Renal cortex interstitium (tissue), 15 donors: ENCODE measurements at places on chromosomes 13 and 19.

- no peak for DNase-seq
Measured at GRCh38 chr19:18274219-18274780, at the start of gene IQCN. IQCN (minus strand) TSS chr19:18274452; CDS start chr19:18269478, 4,974 bp downstream.

DNA sequence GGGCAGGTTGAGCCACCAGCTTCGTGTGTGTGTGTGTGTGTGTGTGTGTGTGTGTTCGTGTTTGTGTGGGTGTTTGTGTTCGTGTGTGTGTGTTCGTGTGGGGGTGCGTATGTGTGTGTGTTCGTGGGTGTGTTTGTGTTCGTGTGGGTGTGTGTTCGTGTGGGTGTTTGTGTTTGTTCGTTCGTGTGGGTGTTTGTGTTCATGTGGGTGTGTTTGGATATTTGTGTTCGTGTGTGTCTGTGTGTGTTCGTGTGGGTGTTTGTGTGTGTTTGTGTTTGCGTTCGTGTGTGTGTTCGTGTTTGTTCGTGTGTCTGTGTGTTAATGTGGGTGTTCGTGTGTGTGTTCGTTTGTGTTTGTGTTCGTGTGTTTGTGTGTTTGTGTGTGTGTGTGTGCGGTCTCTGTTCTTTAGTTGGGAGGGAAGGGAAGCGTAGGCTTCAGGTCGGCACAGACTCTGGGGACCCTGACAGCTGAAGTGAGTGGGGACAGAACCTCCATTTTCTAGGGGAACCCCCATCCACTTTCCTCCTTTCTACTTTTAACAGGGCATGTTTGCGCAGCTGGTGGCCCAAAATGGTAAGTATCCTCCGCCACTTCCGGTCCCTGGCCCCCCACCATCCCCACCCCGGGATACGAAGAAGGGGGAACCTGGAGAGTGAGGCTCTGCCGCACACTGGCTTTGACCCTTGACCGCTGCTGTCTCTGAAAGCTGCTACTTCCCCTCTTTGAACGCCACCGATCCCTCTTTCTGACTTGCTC lies 1.6 kb downstream of the TNFSF9 start:
- no peak for DNase-seq

- no peak for DNase-seq
Measured at GRCh38 chr13:76683854-76684253, 202.4 kb downstream of the KCTD12 start.

DNA sequence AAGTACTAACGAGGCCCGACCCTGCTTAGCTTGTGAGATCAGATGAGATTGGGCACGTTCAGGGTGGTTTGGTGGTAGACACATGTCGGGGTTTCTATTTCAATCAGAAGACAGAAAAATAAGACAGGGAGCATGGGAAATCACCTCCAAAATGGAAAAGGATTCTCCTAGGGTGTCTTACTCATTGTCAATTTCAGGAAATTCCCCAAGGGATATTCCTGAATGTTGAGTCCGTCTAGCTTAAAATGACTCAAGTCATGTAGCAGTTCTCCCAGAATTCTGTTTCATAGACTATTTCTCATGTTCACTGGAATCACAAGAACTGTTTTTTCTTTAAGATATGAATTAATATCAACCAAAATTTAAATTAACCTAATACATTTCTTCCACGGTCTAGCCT lies 380.1 kb downstream of the EFNB2 start:
- no peak for DNase-seq

DNA sequence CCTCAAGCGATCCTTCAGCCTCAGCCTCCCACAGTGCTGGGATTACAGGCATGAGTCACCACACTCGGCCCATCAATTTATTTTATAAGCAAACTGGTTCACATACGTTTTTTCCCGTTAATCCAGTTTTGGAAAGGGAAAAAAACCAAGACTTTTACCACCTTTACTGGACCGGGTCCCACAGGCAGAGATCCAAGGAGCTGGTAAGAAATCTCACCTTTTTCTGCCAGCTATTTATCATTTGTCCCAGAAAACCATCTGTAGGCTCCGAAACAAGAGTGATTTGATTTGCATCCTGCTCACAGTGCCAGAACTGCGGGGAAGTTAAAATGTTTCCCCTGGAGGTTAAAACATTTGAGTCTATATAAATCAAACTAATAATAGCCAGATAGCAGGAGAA lies 6.3 kb upstream of the FUT2 start:
- no peak for DNase-seq

- no peak for DNase-seq
Measured at GRCh38 chr19:4878491-4878968, 11.1 kb upstream of the PLIN3 start.

DNA sequence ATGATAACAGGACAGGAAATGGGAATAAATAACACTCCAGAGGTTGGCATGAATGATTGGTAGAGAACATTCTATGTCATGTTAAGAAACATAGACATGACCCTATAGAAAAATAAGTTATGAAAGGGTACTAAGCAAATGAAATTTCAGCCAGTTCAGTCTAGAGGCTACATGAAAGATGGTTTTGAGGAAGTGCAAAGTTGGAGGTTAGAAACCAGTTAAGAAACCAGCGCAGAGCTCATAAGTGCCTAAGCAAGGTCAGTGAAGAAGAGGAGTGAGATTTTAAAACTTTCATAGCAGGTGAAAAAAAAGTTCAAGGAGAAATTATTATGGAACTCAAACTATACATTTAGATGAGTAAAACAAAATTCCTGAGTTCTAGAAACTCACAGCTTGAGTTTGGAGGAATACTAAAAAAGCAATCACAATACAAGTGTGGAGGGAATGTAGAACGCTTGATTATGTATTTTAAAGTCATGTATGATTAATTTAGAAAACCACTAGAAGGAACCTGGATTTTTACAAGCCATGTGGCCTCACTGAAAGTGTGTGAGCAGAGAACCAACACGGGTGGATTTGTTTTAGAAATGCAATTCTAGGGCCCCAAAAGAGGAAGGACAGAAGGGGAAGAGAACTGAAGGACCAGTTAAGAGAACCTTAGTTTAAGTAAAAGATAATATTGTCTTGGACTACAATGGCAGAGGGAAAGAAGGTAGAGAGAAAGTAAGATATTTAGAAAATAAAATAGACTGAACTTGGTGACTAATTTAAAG lies 162.4 kb downstream of the PCDH20 start:
- DNase-seq = no peak

GRCh38 chr13:43776501-43777079 lies 10.2 kb downstream of the ENOX1 start:
- DNase-seq = no peak

DNA sequence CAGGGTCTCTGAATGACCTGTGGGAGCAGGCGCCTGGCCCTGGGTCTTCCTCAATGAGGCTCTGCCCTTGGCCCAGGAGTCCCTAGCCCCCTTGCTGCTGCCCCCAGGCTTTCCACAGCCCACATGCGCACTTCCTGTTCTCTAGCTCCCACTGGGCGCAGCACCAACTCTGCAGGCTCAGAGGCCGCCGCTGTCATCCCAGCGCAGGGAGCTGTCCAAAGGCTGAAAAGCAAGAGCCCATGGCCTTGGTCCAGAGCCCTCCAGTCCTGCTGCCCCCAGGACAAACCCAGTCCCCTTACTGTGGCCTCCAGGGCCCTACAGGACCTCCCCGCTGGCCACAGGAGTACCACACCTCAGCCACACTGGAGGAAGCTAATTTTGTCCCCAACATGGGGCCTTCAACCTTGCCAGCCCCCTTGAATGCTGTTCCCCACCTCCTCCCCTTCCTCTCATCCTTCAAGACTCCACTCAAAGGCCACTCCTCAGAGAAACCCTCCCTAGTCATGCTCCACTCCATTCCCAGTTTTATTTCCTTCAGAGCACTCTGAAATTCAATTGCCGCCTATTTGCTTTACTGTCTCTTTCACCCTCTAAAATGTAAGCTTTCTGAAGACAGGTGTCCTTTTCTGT lies 8.0 kb upstream of the POU2F2 start:
- DNase-seq = peak; percentile 56

- no peak for DNase-seq
Measured at GRCh38 chr19:4914736-4915501, 5.6 kb downstream of the UHRF1 start.

DNA sequence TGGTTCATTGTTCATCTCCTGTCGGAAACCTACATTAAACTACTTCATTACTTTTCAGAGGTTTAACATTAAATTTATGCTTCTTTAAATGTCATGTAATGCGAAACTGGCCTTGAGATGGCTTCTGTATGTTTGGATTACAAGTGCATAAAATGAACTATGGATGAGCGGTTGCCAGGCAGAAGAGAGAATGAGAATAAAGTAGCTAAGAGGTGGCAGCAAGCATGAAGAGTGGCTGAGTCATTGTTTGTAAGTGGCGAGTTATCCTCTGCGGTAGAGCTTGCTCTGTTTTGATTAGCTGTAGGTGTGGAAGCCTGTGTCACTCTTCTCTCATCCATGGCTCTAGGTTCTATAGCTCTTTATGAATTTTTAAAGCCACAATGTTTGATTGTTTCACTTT lies 1139.6 kb upstream of the PCDH9 start:
- no peak for DNase-seq

DNA sequence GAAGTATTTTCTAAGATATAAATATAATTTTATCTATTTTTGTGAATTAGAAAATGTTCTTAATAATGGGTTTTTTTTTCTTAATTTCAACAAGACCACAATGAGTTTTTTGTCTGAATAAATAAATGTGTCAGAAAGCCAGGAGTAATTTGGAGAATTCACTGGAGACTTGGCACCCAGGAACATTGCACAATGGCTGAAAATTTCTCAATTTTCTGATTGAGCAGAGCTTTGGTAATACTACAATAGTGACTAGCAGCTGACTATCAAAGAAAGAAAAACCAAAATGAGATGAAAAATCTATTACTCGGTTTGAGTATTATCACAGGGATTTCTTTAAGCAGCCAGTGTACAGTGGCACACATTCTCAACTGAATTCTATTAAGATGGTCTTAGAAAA lies 394.4 kb upstream of the PCDH20 start:
- no peak for DNase-seq

DNA sequence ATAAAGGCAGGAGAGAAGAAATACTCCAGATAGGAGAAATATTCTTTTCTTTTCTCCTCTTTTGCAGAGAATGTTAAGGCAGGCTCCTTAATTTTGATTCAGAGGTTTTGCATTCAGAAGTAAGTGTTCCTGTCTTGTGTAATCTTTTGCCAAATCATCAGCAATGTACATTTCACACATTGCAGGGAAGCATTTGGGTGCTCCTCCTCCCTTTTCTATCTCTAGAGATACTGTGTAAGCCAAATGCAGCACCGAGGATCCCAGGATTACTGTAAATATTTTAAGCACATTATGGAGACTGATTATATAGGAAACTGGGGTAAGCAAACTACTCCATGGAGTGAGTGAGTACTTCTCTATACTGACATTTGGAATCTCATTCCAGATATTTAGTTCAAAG lies 7.2 kb downstream of the ATP8A2 start:
- no peak for DNase-seq

DNA sequence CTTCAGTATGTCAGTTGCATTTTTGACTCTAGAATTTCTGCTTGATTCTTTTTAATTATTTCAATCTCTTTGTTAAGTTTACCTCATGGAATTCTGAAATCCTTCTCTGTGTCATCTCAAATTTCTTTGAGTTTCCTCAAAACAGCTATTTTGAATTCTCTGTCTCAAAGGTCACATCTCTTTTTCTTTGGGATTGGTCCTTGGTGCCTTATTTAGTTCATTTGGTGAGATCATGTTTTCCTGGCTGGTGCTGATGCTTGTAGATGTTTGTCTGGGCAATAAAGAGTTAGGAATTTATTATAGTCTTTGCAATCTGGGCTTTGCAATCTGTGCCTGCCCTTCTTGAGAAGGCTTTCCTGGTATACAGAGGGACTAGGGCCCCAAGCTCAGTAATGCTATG lies 18.5 kb upstream of the KBTBD7 start:
- DNase-seq = no peak

DNA sequence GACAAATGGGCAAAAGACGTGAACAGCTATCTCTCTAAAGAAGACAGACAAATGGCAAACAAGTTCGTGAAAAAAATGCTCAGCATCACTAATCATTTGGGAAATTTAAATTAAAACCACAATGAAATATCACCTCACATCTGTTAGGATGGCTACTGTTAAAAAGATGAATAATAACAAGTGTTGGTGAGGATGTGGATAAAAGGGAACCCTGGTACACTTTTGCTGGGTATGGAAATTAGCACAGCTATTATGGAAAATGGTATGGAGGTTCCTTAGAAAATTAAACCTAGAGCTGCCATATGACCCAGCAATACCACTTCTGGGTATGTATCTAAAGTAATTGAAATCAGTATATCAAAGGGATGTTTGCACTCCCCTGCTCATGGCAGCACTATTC lies 7.1 kb downstream of the CABP5 start:
- DNase-seq = no peak

GRCh38 chr13:70107125-70107497 lies 515 bp upstream of the ATXN8OS start:
- no peak for DNase-seq

DNA sequence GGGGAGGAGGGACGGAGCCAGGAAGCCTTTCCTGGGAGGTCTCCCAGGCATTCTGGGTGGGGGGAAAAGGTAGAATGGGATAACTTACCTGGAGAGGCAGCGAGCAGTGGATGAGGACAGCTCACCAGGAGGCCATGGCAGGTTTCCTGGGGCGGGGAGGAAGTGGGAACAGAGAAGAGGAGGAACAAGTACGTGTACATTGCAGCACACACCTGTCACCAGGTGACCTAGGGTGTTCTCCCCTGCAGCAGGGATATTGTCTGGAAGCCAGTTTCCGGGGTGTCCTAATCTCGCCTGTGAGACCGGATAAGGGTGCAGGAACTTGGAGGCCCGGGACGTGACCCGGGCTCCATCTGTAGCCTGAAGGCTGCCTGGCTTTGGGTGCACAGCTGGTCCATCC lies at the start of gene FUT3:
TSS of gene FUT3 (minus strand) at position 148 of the 400 bp plus-strand sequence.
- DNase-seq = no peak

DNA sequence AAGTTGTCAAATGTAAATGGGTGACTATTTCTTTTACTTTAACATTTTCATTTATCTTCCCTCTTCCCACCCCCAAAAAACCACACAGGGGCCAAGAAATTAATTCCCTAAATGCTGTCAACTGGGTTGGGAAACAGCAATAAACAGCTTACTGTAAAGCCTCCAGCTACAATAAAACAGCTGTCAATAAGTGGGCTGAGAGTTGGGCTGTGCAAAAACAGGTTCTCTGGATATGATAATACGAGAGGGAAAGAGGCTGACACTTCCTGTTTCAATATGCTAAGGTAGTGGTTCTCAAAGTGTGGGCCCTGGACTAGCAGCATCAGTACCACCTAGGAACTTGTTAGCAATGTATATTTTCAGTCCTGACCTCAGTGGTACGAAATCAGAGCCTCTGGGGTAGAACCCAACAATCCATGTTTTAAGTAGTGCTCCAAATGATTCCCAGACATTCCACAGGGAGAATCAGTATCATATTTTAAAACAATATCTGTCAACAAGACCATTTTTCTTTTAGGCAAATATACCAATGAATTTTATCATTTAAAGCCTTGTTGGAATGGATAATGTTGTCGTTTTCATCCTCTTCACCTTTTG lies 8.4 kb downstream of the PCDH9 start:
- no peak for DNase-seq

GRCh38 chr13:45630791-45631190 lies 15.3 kb upstream of the ERICH6B start:
- DNase-seq = no peak

- no peak for DNase-seq
Measured at GRCh38 chr19:33804021-33804799, 7.5 kb downstream of the KCTD15 start.
